ENCODE measurements at places on chromosomes 7 and 10. TPM values are rescaled to one million over a fixed set of nuclear protein-coding genes. Genes with fewer than 3 reads are reported as not detected.

MMP21 gene
- total RNA-seq: not detected

FAM221A gene
- total RNA-seq: 4.8 TPM

SMARCD3 gene
- 35.9 TPM for total RNA-seq

ZNF775 gene
- total RNA-seq: 0.56 TPM

GSTO2 gene
- not detected for total RNA-seq

CALD1 gene
- total RNA-seq: 152 TPM

TRRAP gene
- 11.1 TPM for total RNA-seq

EXOC4 gene
- total RNA-seq: 45.4 TPM

RASA4 gene
- total RNA-seq: 3.4 TPM

FOXI2 gene
- not detected for total RNA-seq

DNA sequence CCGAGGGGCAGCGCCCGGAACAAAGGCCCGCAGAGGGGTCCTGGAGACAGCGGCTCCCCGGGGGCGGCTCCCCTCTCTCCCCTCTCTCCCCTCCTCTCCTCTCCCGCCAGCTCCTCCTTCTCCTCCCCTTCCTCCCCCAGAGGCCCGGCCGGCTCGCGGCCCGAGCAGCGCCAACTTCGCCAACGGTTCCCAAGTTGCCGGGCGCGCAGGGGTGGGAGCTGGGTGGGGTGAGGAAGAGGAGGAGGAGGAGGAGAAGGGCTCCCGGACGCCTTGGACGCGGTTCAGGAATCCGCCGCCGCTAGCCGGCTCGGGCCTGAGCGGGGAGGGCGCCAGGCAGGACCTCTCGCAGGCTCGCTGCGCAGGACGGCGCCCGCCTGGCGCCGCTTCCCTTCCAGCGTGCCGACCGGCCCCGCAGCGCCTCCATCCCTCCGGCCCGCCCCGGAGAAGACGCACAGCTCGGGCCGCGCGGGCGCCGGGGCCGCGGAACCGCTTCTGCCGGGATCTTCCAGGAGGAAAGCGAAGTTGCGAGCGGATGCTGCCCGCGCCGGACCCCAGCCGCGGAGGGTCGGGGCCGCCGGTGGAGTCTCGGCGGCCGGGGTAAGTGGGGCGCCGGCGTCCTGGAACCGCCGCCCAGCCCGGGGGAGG, at the start of gene CHST3:
TSS of gene CHST3 (plus strand) at position 298 of the 645 bp plus-strand sequence. CDS start 41,448 bp downstream, outside the sequence.
- no peak for DNase-seq

GRCh38 chr10:16367621-16368292, 69.1 kb upstream of the PTER start:
- DNase-seq: no peak

DNA sequence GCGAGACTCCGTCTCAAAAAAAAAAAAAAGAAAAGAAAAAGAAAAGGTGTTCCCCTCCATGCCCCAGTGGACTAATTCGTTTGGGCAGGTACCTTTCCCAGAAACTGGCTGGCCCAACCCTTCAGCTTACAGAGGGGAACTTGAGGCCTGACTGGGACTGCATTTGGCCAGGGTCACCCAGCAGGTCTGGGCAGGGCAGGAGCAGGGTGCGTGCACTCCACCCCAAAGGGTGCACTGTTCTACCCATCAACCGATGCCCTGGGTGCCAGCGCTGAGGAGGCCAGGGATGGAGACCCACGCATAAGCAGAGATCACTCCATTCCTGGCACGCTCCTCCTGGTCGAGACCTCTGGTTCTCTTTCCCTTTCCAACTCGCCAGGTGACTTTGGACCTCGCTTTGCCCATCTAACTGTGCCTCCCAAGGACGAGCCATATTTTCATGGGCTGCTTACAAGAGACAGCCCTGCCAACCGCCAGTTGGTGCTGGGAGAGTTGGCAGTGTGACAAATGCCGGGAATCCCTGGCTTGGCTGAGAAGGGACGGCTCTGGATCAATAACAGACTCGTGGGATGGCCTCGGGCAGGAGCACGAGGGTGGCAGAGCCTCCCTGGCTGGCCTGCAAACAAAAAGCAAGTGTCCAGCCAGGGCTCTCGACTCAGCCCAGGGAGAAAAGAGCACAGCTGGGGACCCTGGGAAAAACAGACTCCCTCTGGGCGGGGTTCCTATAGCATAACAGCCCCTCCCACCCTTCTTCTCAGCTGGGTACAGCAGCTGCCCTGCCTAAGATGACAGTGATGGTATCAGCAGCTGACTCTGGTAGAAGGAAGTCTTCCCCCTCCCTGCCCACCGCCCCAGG, 7.9 kb downstream of the HSPB1 start:
- peak; percentile 40 for DNase-seq

DNA sequence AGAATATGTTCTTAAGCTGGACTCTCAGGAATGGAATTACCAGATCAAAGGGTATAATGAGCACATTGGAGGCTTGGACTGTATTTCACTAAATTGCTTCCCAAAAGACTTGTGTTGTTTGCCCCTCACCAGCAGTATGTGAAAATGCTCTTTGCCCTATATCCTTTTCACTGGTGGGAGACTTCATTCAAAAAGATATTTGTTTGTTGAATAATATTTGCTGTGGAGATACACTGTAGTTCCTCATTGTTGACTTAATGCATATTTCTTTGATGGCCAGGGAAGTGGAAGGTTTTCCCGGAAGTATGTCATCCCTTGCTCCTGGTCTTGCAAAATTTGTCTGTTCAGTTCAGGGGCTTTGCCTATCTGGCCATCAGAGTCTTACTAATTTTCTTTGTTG, 19.4 kb downstream of the GSTO2 start:
- DNase-seq: no peak

DNA sequence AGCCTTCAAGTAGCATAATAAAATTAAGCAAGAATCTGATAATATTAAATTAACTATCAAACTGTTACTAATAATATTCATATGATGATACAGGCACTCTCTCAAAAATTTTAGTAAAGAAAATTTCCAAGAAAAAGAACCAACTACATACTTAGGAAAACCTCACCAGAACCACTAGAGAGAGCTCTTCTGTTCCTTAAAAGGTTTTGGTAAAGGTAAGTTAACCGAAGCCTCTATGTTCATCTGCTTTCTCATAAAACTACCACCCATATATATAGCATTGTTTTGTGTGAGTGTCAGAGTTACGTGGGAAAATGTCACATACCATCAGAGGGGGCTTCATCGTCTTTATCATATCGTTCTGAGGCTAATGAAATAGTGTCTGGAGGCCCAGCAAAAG, 20.7 kb downstream of the SKAP2 start:
- DNase-seq: no peak

- DNase-seq: no peak
Measured at GRCh38 chr10:71780156-71780555, 6.8 kb upstream of the VSIR start.

GRCh38 chr10:119281581-119282071, 74.3 kb downstream of the GRK5 start:
- DNase-seq: peak; percentile 73

GRCh38 chr10:124739119-124739921, 4.9 kb downstream of the FAM53B start:
- no peak for DNase-seq

- no peak for DNase-seq
Measured at GRCh38 chr7:45177801-45178200, 20.2 kb downstream of the RAMP3 start.

- no peak for DNase-seq
Measured at GRCh38 chr7:46357290-46357689, 436.2 kb upstream of the IGFBP3 start.

DNA sequence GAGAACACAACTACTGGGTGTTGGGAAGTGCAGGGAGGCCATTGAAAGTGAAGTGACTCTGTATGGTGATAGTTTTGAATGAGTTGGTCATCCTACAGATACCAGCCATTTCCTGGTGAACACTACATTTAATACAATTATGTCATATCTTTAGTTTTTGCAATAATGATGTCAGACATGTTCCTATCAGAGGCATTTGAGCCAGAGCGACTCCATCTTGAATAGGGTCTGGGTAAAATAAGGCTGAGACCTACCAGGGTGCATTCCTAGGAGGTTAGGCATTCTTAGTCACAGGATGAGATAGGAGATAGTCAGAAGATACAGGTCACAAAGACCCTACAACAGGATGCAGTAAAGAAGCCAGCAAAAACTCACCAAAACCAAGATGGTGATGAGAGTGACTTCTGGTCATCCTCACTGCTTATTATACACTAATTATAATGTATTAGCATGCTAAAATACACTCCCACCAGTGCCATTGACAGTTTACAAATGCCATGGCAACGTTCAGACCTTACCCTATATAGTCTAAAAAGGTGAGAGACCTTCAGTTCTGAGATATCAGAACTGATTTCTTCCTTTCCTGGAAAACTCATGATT, 28.2 kb downstream of the ADK start:
- DNase-seq: no peak

DNA sequence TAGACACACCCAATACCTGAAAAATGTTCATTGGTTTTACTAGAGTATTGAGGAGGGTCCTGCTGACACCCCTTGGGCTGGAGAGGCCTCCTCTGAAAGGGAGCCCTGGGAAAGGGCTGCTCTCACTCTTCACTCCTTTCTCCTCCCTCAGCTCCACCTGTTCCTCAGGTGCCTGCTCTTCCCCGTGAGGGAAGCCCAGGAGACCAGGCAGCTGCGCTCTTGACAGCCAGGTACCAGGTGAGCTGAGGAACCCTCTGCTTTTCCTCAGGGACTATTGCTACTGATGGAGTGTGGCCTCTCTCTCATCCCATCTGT, 3.3 kb downstream of the ZNF655 start:
- DNase-seq: no peak

All from H4 (cell line).